Kidney (tissue), 22 donors: ENCODE measurements at places on chromosomes 12 and 14. TPM values are rescaled to one million over a fixed set of nuclear protein-coding genes. Genes with fewer than 3 reads are reported as not detected.

Gene LTBP2
- 2.9 TPM for polyA plus RNA-seq

Gene MYBPC1
- not detected for polyA plus RNA-seq

GRCh38 chr14:68950111-68950510 is 29.0 kb downstream of the ACTN1 start:
- DNase-seq: no peak

DNA sequence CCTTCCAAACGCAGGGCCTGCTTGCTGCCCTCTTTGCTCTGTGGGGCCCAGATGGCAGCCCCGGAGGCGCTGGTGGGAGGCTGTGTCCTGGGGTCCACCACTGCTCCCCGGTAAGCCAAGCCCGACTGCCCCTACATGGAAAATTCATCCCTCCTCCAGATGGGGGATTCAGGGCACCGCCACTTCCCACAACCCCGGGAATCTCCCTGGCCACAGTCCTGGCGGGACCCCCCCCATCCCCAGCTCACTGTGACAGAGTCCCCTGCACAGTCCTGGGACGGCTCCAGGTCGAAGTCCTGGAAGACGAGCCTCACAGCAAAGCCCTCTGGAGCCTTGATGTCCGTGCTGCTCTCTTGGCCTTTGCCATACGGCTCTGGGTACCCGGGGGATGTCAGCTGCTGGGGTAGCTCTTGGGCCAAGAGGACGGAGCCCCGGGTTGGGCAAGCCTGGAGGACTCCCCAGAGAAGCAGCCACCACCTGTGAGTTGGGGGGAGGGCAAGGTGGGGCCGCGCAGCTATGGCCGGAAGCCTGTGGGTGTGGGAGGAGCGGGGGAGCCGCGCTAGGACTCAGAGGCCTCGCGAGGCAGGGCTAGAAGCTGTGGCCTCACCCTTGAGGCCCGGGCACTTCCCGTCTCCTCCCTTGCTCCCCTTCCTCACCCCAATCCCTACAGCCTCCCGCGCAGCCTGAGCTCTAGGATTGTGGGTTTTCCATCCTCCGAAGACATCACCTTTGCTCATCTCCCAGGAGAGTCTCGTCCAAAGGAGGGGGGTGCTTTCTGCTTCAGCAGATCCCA is 815 bp downstream of the C1RL start:
- peak; percentile 90 for DNase-seq

- no peak for DNase-seq
These were observed 99.9 kb downstream of the PHETA1 start for GRCh38 chr12:111268738-111269572.
